ENCODE measurements at places on chromosomes 13 and 19.

GRCh38 chr13:36919171-36919832 lies 736 bp downstream of the SMAD9 start:
- DNase-seq, result peak; percentile 56

DNA sequence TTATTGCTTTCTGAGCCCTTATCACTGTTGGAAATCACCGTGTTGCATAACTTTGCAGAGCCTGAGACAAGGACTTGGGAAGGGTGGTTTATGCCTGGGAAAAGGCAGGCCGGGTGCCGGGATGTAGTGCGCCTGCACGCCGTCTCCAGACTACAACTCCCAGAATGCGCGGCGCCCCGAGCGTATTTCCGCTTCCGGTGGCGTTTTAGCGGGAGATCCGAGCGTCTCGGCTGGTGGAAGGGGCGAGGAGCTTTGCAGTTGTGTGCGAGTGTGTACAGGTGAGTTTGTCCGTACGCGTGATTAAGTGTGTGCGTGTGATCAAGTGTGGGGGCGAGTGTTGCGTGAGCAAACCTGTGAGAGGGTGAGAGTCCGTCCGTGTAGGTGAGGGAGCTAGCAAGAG lies 75.4 kb downstream of the PEG3 start:
- no peak for DNase-seq

DNA sequence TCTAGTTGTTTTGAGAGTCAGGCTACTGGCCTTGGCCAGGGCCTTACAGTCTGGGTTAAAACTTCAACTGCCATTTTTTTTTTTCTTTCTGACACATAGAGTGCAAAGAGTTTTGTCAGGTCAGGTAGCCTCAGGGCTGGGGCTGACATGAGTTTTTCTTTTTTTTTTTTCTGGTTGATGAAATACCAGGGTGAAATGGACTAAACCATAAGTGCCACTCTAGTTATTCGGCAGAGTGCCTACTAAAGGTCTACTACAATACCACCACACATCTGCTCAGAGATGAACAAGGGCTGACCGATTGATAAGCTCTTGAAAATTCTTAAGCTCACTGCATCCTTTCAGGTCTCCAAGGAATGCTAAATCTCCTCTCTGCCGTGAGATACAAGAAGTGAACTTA lies 4.4 kb upstream of the ZNF320 start:
- no peak for DNase-seq

GRCh38 chr13:23466144-23467002 lies 32.9 kb upstream of the SACS start:
- peak; percentile 91 for DNase-seq

GRCh38 chr13:27670861-27671260 lies 49.2 kb downstream of the POLR1D start:
- no peak for DNase-seq

DNA sequence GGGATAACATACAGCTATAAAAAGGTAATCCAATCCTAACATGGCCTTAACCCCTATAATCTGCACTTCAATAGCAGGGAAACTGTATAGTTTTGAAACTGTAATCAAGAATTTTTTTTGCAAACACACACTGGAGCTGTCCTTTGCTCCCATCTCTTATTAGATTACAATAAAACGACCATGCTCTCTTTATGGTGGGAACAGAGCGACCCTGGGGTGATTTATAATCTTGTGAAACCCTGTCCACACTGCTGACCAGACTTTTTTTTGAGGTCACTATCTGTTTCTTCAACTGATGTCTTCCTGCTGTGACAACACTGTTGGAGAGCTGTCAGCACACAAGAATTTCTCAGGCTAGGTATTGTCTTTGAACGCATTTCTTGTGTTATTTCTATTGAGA lies 35.3 kb downstream of the DACH1 start:
- DNase-seq, result no peak

DNA sequence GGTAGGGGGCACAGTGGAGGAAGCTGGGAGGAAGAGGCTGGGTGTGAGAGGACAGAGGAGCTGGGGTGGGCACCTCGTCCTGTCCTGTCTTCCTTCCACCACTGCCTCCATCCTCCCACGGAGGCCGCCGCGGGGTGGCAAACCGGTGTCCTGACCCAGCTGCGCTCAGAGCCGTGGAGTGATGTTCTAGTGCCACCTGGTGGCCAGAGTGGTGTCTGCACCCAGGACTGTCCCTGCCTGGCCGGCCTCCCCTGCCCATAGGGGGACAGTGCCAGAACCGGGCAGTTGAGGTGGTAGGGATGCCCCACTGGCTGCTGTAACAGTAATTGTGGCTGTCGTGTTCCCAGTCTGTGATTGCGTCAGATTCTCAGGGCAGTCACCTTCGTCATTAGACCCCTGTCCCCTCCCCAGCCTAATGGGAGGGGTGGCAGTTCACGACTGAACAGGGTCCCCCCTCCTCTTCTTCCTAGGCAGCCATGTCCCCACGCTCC lies 11.1 kb upstream of the ARRDC2 start:
- DNase-seq, result peak; percentile 56

DNA sequence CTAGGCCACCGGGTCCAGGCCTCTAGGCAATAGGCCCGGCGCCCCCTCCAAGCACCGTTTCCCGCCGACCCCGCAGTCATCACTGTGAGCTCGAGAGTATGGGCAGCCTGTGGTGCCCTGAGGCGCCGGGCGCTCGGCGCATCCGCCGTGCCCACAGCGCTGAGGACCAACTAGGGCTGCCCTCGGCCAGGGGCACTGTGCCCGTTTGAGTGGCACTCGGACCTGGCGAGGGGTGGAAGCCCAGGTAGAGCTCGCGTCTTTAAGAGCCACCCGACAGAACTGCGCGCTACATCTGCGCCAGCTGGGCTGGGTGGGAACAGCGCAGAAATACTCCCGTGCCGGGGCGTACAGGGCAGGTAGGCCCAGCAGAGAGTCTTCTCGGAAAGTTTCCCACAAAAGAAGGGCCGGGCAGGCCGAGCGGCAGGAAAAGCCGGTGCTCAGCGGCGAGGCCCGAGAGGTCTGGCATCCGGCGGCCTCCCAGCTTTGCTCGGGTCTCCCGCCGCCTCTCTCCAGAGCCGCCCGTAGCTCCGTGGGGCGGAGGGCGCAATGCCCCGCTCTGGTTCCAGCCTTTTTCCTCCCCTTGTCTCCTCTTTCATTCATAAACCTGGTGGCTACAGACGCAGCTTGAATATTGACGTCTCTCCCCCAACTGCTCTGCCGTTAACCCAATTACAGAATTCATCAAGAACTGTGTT lies 5.4 kb upstream of the SOX1 start:
- peak; percentile 55 for DNase-seq

DNA sequence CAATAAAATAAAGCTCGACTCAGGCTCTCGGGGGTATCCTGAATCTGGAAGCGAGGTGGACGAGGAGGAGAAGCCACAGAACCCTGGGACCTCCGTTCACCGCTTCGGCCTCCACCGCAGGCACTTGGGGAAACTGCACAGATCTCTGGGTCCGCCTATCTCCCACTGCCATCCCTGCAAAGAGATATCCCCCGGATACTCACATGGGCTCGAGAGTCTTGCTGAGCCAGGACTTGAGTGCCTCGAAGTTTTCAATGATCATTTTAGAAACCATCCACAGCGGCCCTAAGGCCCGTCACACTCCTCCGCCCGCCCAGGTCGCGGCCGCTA lies 589 bp downstream of the RBM26 start:
- peak; percentile 47 for DNase-seq

GRCh38 chr19:42442833-42443232 lies at the start of gene CXCL17:
TSS of gene CXCL17 (minus strand) at chr19:42442946. CDS start at chr19:42442832, 114 bp downstream.
- DNase-seq, result no peak

DNA sequence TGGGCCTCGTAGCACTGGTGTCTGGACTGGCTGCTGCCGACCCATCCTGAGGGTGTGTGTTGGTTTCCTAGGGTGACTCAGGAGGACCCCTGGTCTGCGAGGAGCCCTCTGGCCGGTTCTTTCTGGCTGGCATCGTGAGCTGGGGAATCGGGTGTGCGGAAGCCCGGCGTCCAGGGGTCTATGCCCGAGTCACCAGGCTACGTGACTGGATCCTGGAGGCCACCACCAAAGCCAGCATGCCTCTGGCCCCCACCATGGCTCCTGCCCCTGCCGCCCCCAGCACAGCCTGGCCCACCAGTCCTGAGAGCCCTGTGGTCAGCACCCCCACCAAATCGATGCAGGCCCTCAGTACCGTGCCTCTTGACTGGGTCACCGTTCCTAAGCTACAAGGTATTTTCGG lies 13.8 kb downstream of the TIMM13 start:
- no peak for DNase-seq

GRCh38 chr19:32570081-32570785 lies 10.8 kb upstream of the PDCD5 start:
- peak; percentile 54 for DNase-seq

DNA sequence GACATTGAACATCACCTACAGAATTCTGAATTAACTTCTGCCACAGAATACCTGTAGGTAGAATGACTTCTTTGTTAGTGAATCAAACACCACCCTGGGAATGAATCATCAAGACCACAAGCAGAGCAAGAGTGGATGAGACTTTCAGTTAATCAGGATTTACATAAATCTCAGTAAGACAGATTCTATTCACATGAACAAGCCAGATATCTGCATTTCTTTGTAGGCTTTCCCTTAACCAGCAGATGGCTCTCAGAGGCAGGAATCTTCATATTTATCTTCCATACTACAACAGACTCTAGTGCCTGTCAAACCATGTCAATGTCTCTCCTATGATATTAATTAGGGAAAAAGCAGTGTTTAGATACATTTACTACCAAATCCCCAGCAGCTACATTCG lies 412.1 kb downstream of the KLF12 start:
- peak; percentile 4 for DNase-seq

DNA sequence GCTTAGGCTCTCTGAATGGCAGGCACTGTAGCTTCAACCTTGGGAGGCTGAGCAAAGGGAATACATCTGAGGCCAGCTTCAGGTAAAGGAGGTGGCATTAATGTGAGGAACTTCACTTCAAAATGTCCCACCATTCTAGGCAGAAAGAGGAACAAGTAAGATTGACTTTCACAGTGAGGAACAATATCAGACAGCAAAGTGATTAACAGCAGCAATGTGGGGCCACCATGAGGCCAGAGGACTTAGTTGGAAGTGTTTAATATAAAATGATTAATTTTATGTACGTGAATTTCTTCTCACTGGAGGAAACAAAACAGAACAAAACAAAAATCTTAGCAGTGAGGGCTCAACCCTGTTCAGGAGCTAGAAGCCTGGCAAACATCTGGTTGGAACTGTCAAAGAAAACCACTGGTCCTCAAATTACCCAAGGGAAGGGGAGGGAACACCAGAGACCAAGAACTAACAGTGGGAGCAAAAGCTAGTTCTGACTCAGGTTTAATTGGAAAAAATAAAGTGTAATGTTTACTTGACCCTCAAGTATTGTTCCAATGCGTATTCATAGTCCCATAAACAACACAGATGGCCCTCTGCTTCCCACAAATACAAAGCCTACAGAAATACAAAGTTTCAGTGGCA lies 43.9 kb upstream of the FRY start:
- DNase-seq, result no peak

GRCh38 chr19:48497728-48498594 lies 13.7 kb downstream of the LMTK3 start:
- DNase-seq, result no peak

GRCh38 chr19:1807695-1808394 lies 4.2 kb downstream of the ATP8B3 start:
- no peak for DNase-seq

DNA sequence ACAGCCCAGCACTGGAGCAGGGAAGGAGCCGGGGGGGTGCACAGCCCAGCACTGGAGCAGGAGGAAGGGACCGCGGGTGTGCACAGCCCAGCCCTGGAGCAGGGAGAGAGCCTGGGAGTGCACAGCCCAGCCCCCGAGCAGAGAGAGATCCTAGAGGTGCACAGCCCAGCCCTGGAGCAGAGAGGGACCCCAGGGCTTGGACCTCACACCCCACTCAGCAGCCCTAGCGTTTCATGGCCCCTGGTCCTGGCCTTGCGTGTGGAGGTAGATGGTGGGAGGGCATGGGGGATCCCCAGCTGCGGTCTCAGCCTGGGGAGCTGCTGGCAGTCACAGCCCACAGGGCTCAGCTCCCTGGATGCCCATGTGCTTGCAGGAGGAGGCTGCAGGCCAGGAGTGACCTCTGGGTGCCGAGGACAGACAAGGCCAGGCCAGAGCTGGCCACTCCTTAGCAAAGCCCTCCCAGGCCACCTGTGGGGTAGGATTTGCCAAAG lies 25.1 kb downstream of the GAS6 start:
- no peak for DNase-seq

DNA sequence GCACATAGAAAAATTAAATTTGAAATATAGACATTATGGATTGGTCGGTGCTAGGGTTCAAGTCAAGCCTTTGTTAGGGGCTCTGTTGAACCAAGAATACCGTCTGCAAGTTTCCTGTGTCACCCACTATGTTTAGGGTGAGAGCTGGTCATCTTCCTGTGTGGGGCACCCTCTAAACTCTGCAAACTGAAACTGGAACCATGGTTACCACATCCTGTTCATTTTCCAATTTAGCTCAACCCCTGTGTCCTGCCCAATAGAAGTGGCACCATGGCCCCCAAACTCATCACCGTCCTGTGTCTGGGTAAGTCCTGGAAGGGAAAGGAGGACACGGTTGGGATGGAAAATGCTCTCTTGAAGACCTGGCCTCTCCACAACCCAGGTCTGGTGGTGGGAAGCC lies 29.9 kb downstream of the LAIR2 start:
- DNase-seq, result no peak

- DNase-seq, result no peak
Observed at GRCh38 chr19:11722414-11722813, 16.3 kb downstream of the ZNF823 start.

DNA sequence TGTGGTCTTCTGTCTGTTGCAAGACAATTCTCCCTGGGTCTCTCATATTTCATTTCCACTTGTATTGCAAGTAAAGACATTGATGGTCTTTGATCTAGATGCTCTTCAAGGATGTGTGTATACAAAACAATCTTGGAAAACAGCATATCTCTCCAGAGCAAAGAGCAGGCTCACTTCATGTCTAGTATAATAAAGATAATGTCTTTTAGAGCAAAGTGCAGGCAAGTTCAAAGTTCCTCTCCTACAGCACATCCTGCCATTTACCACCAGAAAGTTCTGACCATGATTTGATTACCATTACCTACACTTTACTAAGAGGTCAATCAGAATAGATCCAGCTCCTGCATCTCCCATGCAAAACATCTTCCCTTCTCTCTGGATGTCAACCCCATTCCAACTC lies 162.8 kb downstream of the DIAPH3 start:
- DNase-seq, result no peak

- DNase-seq, result no peak
Observed at GRCh38 chr19:24159707-24160106, 72.7 kb downstream of the ZNF254 start.

DNA sequence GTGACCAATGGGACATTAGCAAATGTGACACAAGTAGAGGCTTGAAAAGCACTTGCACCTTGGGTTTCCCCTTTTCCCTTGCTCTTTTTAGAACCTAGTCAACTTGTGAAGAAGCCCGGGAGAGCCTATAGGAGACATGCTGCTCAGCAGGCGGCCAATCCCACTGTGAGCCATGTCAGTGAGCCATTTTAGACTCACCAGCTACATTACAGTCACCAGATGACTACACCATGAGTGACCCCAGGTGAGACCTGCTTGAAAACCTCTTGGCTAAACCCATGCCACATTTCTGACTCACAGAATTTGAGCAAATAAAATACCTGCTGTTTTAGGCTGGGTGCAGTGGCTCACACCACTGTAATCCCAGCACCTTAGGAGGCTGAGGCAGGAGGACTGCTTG lies 317.5 kb downstream of the KLF12 start:
- no peak for DNase-seq

Measured in NCI-H1092 treated with DMSO at 0.1 percent for 48 hours (cell line).